ENCODE measurements at places on chromosomes 2 and 18.

GRCh38 chr2:44480068-44480467 lies 118.3 kb downstream of the CAMKMT start:
- DNase-seq, result no peak

DNA sequence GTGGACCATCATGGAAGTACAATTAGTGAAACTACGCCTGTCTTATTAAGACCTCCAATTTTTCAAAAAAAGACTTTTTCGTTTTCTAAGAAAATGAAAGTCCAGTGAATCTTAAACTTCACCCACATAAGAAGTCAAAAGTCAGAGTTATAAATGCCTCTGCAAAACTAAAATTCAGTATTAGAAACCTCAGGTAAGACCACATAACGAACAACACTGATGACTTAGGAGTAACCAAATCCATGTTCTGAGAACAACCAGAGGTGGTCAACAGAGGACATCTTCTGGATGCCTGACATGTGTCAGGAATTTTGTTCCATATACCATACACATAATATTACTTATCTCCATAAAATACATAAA lies 62.4 kb downstream of the RPL31 start:
- DNase-seq, result no peak

DNA sequence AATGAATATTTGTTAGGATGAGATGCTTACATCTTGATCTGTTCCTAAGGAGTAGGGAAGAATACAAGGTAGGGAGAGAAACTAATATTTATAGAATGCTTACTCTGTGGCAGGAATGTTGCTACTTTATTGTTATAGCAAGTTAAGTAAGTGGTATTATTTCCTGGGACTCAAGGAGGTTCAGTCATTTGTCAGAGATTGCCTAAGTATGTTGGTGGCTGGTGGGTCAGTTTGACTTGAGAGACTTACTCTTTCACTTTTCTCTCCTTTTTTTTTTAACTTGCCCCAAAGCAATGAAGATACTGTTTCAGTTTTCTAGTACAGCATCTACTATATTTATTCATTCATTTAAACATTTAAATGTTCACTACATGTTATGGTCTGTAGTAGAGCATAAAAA lies 209.2 kb upstream of the STON1 start:
- DNase-seq, result no peak

GRCh38 chr18:6482198-6482977 lies 67.7 kb upstream of the L3MBTL4 start:
- DNase-seq, result no peak

GRCh38 chr2:227366769-227367426 lies 12.2 kb downstream of the TM4SF20 start:
- no peak for DNase-seq

DNA sequence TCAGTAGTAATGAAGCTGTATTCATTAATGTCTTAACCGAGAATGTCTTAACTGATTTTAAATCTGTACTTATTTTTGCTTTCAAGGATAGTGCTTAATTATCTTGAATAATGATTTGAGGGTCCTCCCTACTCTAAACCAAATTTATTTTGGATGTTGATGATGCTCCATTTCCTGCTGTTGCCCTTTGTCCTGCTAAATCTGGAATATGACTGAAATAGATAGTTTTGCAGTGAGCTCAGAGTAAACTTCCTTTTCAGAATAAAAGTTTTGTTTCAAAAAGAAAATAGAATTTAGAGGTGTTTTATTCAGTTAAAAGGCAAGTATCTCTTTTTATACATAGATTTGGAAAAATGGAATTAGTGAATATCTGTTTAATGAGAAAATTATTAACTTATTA lies 8.1 kb downstream of the NBEAL1 start:
- DNase-seq, result no peak

DNA sequence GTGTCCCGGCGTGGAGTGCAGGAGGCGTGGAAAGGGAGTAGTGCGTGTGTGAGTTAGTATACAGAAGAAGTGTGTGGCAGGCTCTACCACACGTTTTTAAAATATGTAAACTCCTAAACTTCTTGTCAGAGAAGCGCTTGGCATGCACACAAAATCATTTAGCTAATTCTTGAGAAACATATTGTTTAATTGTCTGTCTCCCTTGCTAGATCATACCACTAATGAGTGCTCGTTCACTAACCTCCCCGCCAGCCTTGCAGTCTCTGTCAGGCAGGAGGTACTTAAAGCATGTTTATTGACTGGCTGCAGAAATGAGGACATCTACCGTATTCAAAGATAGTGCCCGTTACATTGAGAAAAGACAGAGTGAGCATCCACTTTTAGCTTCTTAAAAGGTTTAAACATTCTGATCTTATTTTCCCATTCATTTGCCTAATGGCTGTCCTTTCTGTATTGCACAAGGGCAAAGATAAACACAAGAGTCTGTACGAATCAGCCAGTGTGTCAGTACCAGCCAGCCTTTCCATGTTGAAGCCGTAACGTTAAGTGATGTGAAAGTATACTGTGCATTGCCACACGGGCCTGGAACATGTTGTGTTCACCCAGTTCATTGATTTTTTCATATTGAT lies 41.4 kb downstream of the TRAPPC12 start:
- no peak for DNase-seq

GRCh38 chr18:29912351-29912750 lies 1130.2 kb downstream of the DSC3 start:
- DNase-seq, result no peak

GRCh38 chr2:96549967-96550786 lies 13.6 kb downstream of the ARID5A start:
- no peak for DNase-seq

DNA sequence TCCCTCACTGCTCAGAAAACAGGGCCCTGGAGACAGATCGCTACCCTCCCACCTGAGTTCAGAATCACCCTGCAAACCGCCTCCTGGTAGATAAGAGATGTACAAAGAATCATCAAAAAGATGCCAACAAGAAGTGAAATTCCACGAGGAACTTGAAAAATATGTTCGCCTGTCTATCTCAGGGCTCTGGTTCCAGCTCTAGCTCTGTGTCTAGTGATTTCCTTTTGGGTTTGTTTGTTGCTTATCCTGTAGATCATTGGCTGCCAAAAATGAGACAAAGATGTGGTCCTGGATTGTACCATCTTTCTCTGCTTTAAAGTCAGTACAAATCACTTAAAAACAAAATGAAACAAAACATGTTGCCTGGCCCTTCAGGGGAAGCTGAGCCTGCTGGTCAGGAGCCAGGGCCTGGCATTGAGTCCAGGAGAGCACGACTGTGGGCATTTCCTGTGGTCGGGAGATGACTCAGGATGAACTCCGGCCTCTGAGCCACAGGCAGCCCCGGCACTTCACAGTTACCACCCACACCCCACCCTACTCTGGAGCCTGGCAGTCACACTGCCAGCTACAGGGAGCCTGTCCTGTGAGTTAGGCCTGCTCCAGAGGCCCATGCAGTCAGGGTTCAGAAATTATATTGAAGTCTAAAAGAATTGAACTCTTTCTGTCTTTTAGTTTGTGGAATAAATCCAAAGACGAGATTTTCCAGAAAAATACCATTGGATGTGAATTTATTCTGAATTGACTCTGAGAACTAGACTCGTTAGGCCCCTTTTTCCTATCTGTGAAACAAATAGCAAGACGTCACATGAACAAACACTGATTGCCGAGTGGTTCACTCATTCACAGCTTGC lies 8.0 kb upstream of the ITGB6 start:
- no peak for DNase-seq

GRCh38 chr2:108219688-108220087 lies 20.1 kb upstream of the SULT1C3 start:
- no peak for DNase-seq

- no peak for DNase-seq
These were observed 102.7 kb downstream of the MAP2 start for GRCh38 chr2:209526561-209526960.

GRCh38 chr18:33040213-33040612 lies 267.4 kb upstream of the KLHL14 start:
- DNase-seq, result no peak

DNA sequence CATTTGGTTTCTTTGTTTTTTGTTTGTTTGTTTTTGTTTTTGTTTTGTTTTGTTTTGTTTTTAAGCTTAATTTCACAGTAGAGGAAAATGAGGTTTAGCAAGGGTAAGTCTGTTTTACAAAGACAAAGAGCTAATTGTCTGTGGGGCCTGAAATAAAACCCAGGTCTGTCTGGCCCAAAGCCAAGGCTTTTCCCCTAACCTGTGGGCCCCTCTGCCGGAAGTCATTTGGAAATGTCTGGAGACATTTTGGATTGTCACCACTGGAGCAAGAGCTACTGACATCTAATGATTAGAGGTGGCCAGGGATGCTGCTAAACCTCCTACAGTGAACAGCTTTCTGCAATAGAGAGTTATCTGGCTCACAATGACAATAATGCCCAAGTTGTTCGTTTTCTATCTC lies 167.2 kb downstream of the MAP2 start:
- peak; percentile 10 for DNase-seq

DNA sequence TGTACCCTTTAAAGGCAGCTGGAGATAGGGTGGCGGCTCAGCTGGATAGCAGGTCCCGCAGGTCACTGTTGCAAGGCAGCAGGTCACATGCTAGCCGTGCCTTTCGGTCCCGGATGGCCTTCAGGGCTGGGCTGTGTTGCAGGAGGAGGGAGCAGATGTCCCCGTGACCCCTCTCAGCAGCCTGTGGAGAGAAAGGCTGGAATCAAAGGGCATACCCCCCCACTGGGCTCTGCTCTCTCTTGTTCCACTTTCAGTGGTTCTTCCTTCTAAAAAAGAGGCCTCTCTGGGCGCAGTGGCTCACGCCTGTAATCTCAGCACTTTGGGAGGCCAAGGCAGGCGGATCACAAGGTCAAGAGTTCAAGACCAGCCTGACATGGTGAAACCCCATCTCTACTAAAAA lies 4.4 kb upstream of the ANKRD23 start:
- no peak for DNase-seq

- no peak for DNase-seq
These were observed 136.0 kb downstream of the EML6 start for GRCh38 chr2:54859416-54859815.

GRCh38 chr2:191249156-191249813 lies 4.1 kb downstream of the MYO1B start:
- DNase-seq, result no peak

GRCh38 chr18:10269261-10269660 lies 185.2 kb upstream of the APCDD1 start:
- DNase-seq, result no peak

GRCh38 chr2:135997380-135997779 lies 12.0 kb upstream of the DARS1 start:
- DNase-seq, result no peak

DNA sequence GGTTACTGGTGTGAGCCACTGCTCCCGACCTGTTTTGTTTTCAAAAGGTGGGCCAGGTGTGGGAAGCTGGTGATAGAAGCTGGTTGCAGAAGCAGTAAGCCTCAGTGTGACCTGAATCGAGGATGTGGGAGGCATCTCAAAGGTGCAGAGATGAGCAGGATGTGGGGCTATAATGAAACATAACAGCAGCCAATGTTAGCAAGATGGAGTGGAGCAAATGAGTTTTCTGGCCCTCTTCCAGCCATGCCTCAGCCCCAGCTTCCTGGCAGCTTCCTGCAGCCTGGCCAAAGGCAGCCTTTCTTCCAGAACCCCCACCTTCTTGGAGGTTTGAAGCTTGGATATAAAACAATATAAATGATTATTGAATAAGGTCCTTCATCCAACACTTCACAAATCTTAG lies 184.8 kb downstream of the NCK2 start:
- DNase-seq, result peak; percentile 16

DNA sequence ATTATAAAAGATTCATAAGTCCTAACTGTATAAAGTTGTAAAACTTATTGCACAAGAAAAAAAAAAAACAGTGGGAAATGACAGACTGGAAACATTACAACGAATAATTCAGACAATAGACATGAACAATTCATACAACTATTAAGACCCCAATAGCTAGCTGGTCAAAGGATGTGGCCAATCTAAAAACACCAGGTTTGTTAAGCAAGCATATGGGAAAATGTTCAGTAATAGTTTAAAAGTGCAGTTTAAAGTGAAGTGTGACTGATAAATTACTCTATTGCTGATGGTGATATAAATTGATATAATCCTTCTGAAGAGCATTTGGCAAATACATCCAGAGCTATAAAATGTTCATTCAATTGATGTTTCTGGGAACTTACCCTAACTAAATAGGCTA lies 289.0 kb downstream of the CAMKMT start:
- DNase-seq, result no peak

DNA sequence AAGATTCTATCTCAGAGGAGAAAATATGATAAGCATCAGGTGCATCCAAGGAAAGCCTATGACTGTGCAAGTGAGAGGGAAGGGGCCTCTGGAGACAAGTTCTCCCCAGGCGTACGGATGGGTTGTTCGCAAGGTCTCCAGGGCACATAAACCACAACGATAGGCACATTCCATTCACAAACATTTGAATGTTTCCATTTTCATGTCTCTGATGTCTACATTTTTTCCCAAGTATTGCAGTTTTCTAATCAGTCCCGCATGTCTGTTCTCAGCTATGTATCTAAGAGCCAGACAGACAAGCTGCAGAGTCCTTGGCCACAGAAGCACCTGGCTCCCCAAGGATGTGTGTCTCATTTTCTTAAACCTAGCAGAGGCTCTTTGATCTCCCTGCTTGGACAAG lies 28.0 kb downstream of the OSR1 start:
- no peak for DNase-seq

DNA sequence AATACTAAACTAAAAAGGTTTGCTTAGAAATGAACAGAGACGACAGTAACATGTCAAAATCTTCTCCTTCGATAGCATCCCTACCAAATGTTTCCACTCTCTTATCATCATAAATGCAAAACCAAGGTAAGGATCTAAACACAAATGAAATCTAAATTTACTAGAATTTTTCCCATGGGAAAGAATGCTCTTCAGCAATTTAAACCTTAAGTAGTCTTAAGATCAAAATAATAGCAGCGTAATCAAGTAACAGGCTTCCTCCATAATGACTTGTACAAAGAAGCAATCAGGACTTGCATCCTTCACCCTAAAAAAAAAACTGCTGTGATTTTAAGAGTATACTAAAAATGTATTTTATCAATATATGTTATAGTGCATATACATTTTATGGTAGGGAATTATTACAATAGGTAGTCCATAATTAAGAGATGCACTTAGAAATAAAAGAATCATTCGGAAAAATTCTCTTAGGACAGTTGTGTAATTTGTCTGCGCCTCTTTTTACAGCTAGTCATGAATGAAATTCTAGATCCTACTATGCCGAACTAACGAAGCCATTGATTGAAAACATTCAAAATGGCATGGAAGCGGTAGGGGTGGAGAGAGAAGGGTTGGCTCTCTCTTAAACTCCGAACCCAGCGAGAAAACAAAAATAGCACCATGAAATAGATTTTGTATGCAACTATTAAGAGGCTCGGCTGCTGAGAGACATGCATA lies 1.3 kb downstream of the PGAP1 start:
- DNase-seq, result peak; percentile 53

GRCh38 chr2:218233543-218233942 lies 16.6 kb downstream of the ARPC2 start:
- no peak for DNase-seq

GRCh38 chr2:233977296-233977837 lies 60.2 kb downstream of the TRPM8 start:
- no peak for DNase-seq

DNA sequence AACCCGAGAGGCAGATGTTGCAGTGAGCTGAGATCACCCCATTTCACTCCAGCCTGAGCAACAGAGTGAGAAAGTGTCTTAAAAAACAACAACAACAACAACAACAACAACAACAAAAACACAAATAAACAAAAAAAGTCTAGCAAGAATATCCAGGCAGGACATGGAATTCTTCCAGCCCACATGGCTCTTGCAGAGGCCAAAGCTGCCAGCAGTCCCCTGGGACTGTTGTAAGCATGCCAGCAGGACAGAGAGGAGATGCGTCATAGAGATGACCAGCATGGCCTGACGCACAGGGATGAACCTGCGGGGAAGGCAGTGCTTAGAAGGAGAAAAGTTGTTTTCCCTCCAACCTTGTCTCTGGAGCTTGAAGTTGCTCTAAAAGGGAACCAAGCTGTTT lies 182.3 kb upstream of the PGAP1 start:
- DNase-seq, result no peak
